ENCODE measurements at places on chromosomes 2 and 18.

- DNase-seq, result peak; percentile 51
Observed at GRCh38 chr2:241895712-241896641, 26.4 kb downstream of the RTP5 start.

GRCh38 chr2:150620855-150621254 lies 133.4 kb upstream of the RND3 start:
- peak; percentile 33 for DNase-seq

DNA sequence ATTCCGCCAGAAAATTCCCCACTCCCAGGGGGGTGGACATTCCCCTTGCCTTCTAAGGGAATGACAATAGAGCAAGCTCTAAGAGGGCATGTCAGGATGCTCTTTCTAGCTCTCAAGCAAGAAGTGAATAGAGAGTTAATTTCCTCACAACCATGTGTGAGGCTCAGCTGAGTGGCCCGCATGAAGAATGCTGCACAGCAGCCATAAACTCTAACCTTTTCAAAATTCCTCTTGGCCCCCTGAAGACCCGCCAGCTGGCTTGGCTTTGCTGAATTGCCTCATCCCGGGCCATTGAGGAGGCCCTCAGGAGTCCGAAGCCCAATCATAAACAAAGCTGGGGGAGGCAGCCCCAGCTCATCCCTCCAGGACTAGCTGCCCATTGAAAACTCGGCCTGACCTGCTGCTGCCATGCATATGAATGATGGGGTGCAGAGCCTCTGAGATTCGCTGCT lies 38.2 kb downstream of the NRP2 start:
- DNase-seq, result no peak

- peak; percentile 61 for DNase-seq
Observed at GRCh38 chr2:230230087-230230486, 4.6 kb downstream of the SP140 start.

DNA sequence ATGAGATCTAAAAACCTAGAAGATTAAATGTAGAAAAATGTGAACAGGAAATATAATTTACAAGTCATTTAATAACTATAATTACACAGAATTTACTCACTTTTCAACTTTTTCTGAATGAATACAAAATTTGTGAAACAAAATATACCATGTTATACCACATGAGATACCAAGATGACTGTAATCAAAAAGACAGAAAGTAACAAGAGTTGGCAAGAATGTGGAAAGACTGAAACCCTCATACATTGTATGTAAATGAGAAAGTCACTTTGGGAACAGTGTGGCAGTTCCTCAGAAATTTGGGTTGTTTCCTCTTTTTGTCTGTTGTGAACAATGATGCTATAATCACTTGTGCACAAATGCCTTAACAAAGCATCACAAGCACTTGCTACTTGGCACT lies 145.4 kb upstream of the ZNF804A start:
- DNase-seq, result no peak

GRCh38 chr2:120221616-120222015 lies 1.6 kb downstream of the TMEM185B start:
- DNase-seq, result no peak

DNA sequence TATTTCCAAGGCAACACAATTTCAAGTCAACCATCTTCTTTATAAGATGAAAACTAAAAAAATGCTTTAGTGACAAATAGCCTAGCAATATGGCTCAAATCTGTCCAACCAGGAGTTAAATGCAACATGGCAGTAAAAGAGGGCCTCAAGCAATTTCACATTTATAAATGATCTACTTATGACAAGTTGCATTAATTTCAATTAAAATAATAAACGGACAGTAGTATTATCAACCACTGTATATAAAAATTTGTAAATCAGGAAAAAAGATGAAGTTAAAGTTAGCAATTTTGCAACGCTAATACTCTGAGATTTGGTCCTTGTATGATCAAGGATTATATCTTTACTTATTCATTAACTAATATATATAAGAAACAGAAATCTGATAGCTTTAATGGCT lies 19.3 kb downstream of the CCDC88A start:
- DNase-seq, result no peak

- no peak for DNase-seq
Observed at GRCh38 chr2:71510938-71511337, 57.6 kb downstream of the DYSF start.

- no peak for DNase-seq
Observed at GRCh38 chr2:58110765-58111164, 64.2 kb downstream of the VRK2 start.

DNA sequence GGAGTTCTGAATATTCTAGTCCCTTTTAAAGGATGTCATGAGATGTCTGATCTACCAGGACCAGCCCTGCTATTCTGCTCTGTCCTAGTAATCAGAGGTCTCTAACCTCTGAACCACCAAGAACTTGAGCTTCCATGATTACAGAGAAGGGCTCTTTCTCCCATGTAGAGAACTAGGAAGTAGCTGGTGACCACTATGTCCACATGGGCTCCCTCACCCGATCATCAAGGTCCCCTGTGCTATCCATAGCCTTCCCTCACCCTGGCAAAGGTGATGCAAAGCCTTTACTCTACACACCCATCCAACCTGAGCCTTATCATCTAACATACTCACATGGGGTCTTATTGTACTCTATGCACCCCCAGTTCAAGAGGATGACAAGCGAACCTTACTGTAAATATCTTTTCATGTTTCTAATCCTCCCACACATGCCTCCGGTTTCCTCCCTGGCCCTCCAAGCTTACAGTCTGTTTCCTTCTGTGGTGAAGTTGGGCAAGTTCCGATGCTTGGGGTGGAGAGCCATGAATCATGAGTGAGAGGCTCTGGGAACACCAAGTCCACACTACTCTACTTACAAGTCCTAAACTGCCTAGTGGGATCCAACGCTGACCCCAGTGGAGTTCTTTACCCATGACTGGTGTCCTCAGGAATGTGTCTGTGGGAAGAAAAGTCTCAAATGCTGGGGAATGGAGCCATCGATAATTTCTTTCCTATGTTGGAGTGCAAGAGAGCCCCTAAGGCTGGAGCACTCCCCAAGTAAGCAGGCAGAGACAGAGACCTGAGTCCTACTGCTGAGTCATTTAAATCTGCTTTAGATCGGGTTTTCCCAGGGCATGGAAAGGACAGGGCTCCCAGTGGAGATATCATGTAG lies 73.3 kb upstream of the KLF7 start:
- peak; percentile 100 for DNase-seq

GRCh38 chr2:150125708-150126107 lies 361.8 kb downstream of the RND3 start:
- DNase-seq, result peak; percentile 91

DNA sequence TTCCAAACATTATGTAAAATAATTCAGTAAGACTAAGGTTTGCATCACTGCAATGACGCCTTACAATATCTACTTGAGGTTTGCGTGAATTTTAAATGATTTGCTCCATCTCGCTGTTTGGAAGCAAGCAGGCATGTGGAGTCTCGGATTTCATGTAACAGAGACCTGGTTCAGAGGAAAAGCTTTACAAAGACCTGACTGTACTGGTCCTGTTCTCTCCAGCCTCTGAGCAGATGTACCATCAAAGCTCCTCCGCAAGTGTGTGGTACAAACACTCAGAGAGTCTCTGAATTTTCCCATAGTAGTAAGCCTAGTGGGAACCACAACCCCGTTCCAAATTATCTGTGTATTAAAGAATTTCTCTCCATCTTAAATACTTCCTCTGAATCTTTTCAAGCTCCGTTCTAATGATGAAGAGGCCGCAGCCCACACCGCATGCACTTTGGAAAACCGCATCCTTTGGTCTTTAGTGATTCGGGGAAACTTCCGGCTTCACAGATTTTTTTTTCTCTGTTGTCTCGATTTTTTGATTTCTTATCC lies 728.1 kb upstream of the SOX11 start:
- no peak for DNase-seq

DNA sequence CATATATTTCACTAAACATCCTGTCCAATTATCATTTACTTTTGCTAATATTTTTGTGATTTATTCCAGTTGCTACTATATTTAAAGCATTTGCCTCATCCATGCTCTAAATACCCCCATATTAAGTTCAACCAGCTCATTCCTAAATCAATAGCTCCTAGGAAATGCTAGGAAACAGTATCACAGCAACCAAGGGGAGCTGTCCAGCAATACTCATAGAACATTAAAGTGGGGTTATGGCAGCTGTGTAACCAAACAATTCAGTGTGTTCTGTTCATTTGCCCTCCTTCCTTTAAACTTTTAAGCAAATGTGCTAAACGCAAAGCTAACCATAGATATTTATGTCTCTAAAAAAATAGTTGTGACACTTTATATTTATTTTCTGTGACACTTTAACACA lies 41.1 kb downstream of the ACVR1C start:
- DNase-seq, result no peak

GRCh38 chr2:221360742-221361141 lies 211.4 kb downstream of the EPHA4 start:
- DNase-seq, result no peak

DNA sequence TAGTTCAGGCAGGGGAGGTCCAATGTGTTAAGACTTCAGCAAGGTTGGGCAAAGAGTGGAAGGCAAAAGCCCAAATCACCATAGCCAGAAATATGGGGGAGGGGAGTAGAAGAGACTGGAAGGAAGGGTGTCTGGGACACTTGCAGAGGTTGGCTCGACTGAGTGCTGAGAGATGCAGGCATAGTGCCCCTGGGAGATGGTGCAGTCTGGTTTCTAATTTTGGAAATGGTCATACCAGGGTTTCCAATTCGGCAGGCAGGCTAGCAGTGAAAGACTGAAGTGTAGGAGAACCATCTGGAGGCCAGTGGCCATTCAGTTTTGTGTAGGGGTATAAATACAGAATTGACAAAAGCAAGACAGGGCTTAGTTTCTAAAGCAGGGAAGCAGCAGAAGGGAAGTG lies 6.2 kb upstream of the SPOPL start:
- no peak for DNase-seq

DNA sequence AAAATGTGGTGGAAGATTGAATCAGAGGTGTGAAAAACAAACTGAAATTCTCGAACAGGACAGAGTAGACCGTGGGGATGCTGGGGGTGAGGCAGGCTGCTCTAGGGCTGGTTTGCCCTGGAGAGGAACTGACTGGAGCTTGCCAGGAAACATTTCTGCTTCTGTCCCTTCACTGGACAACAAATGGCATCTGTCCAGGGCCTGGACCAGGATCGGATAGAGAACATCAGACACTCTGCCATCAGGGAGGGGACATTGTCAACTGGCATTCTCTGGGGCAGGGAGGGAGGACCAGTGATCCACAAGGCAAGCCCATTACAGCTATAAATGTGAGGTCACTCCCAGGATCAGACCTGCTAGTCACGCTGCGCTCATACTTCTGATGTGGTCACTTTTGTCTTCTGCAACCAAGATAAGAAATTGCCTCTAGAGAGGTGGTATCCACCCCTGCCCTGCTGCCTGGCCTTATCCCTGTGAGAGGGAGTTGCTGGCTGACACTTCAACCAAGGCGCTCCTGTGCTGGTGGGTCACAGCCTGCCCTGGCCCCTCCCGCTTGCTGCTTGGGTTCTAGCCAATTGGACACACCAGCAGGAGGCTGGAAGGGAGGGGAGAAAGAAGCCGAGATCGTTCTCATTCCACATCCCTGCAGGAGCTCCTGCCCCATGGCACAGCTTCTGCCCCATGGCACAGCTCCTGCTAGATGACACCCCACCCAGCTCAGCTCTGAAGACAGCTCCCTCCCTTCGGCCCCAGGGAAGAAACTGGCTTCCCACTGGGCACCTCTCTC lies 8.7 kb downstream of the NPPC start:
- no peak for DNase-seq

- peak; percentile 99 for DNase-seq
Observed at GRCh38 chr18:48997985-48998831, 47.4 kb upstream of the SMAD7 start.

GRCh38 chr18:46301571-46301970 lies 197.4 kb downstream of the HAUS1 start:
- DNase-seq, result no peak

DNA sequence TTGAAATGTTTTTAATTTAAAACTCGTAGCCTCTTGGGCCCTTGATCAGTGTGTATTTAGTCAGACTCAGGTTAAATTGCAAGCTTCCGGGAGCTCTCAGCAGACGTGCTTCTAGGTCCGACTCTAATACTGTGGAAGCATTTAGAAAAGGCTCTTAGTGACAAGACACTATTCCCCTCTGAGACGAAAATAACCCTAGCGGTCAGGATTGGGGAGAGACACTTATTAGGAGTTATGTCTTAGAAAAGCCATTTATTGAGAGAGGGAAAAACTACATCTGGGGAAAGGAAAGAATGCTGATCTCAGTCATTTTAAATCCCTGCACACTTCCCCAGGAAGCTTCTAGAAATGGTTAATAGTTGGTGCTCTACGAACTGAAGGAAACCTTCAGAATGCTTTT lies 110.5 kb upstream of the NCK2 start:
- DNase-seq, result no peak

GRCh38 chr18:44325903-44326635 lies 354.6 kb upstream of the SETBP1 start:
- peak; percentile 61 for DNase-seq

DNA sequence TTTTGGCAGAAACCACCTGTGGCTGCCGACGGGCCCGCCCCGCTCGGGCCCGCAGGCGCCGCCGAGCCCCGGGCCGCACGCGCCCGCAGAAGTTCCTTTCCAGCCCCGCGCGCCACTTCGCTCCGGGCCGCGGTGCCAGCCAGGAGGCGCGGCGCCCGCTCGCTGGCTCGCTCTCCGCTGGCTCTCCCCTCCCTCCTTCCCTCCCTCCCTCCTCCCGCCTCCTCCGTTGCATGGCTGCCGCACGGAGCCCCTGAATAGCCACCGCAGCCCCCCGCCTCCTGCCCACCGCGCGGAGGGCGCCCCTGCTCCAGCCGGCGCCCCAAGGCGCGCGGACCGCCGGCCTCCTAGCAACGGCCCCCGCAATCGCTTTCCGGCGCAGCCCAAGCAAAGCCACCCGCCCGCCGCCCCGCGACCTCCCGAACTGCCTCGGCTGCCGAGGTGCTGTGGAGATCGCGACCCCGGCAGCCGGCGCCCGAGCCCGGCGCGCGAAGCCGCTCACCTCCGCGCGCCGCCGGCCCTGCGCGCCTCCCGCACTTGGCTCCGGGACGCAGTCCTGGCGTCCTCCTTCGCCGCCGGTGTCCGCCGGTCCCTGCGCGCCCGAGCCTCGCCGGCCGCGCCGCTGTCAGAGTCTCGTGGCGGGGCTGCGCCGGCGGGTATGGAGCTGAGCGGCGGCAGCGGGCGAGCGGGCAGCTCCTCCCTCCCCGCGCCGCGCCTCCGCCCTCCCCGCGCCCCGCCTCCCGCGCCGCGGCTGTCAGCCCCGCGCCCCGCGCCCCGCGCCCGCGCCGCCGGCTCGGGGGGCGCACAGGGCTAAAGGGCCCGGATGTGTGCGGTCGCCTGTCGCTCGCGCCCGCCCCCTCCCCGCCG lies at the start of gene ZBTB7C:
TSS of gene ZBTB7C (minus strand) at position 657 of the 864 bp plus-strand sequence.
- peak; percentile 28 for DNase-seq

DNA sequence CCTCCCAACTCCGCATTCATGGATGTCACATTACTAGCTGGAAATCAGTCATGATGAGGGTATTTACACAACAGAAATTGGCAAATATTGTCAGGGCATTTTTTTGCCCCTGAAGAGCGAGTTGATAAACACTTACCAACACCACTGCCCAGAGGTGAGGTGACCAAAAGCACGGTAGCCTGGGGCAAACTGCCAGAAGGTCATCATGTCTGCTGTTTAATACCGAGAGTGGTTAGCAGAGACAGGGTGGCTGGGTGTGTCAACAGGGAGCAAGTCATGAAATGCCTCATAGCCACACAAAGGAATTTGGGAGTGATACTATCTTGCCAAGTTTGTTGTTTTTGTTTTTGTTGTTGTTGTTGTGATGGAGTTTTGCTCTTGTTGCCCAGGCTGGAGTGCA lies 37.0 kb upstream of the EPC2 start:
- no peak for DNase-seq

- DNase-seq, result no peak
Observed at GRCh38 chr2:234364661-234365060, 132.2 kb downstream of the ARL4C start.

Data from EH (cell line).